ENCODE measurements at places on chromosomes 16 and 17. TPM values are rescaled to one million over a fixed set of nuclear protein-coding genes. Genes with fewer than 3 reads are reported as not detected.
A peak's percentile ranks its signal among the peaks of the same experiment; 100 is the strongest.

Gene PYCARD
- total RNA-seq = 4.8 TPM

Gene TM4SF5
- 15.6 TPM for total RNA-seq

Gene CLEC18C
- total RNA-seq = 0.13 TPM

Gene GRB2
- 95.7 TPM for total RNA-seq

Gene JPH3
- not detected for total RNA-seq

Gene RBFOX1
- not detected for total RNA-seq

GRCh38 chr16:86823888-86824671, 245.7 kb downstream of the FOXL1 start:
- H3K36me3 ChIP-seq = no peaks in the 10 kb centered on the region
- no peak for DNase-seq
- H3K4me1 ChIP-seq = no peaks in the 10 kb centered on the region
- peaks cover 2% of the 10 kb centered on the region for H3K27me3 ChIP-seq

- peaks cover 60% of the 10 kb centered on the region for H3K4me1 ChIP-seq
- no peaks in the 10 kb centered on the region for H3K27me3 ChIP-seq
- H3K27ac ChIP-seq = peak overlapping the region; percentile 19
- no peak overlapping the region for H3K4me3 ChIP-seq
- DNase-seq = no peak
These were observed 9.2 kb upstream of the SERPINF1 start for GRCh38 chr17:1752425-1753262.

- no peak overlapping the region for H3K27ac ChIP-seq
- H3K27me3 ChIP-seq = no peaks in the 10 kb centered on the region
- no peaks in the 10 kb centered on the region for H3K36me3 ChIP-seq
- no peak for DNase-seq
- no peak overlapping the region for H3K4me3 ChIP-seq
- H3K4me1 ChIP-seq = no peaks in the 10 kb centered on the region
These were observed 9.7 kb upstream of the CCL2 start for GRCh38 chr17:34245351-34245905.

GRCh38 chr17:48732688-48733629, 4.4 kb upstream of the HOXB13 start:
- H3K4me3 ChIP-seq = peak overlapping the region; percentile 31
- no peak for DNase-seq
- no peak overlapping the region for H3K27ac ChIP-seq
- peaks cover 8% of the 10 kb centered on the region for H3K4me1 ChIP-seq
- H3K27me3 ChIP-seq = peaks cover 12% of the 10 kb centered on the region
- no peaks in the 10 kb centered on the region for H3K36me3 ChIP-seq

DNA sequence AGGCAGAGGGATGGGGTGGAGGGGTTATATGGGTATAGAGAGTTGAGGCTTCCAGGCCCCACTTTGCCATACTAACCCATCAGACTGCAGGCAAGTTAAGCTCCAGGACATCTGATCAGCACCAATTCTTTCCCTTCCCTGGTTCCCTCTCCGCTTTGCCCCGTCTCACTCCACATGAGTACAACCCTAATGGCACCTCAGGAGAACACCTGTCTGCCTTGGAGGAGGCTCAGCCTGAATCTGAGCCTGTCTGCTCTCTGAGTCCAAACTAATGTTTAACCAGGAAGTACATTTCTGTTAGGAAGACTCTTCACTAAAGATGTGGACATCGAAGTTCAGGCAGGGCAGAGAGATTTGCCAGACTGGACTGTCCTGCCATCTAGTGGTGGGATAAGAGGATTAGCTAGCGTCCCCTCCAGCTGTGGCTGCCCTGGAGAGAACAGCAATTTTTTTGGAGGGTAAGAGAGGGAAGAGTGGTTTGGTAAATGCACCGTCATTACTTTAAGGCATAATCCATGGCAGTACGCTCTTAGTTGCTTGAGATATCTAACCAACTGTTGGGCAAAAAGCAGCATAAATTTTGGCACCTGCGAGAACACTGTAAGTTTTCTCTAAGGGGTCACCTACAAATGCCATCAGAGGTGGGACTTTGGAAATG, 29.2 kb upstream of the LRRC75A start:
- peaks cover 22% of the 10 kb centered on the region for H3K4me1 ChIP-seq
- H3K27ac ChIP-seq = no peak overlapping the region
- DNase-seq = peak; percentile 87
- no peak overlapping the region for H3K4me3 ChIP-seq
- no peaks in the 10 kb centered on the region for H3K27me3 ChIP-seq

GRCh38 chr17:75087558-75088453, at the start of gene SLC16A5:
Gene SLC16A5 (plus strand): TSS chr17:75087954. CDS start chr17:75093637, 5,683 bp downstream.
- peaks cover 97% of the 10 kb centered on the region for H3K4me1 ChIP-seq
- H3K27me3 ChIP-seq = 0 out of 3 replicates have a peak, but pooled peaks cover 11% of the 10 kb centered on the region
- H3K27ac ChIP-seq = peak within 1 kb of the TSS; percentile 63
- H3K4me3 ChIP-seq = peak within 1 kb of the TSS; percentile 57

GRCh38 chr17:39834017-39834416, 30.1 kb downstream of the IKZF3 start:
- no peak overlapping the region for H3K4me3 ChIP-seq
- no peaks in the 10 kb centered on the region for H3K36me3 ChIP-seq

DNA sequence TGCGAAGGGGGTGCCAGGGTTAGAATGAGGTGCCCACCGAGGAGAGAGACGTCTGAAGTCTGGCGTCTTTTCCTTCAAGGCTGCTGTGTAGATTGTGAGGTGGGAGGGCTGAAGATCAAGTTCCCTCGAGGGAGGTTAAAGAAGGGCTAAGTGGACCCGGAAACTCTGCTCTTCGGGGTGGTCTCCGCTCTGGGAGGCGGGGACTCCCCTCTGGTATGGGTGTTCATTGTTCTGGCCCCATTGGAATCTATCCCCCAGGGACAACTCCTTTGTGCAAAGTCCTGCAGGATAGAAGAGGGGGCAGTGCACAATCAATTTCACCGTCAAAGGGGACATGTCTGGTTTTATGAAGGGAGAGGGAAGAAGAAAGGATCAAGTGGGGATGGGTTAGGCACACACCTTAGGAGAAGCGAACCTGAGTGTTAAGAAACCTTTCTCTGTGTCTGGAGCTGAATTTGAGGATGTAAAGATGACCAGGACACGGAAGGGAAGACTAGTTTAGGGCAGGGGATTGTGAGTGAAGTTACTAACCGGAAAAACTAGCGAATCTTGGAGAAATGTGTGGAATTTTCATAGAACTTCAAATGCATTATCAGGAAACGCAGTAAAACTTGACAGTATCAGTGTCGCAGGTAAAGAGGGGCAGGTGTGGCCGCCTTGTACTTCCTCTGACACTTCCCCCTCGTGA, 809 bp upstream of the RAB34 start:
- H3K27me3 ChIP-seq = peaks cover 3% of the 10 kb centered on the region
- H3K27ac ChIP-seq = peak overlapping the region; percentile 89
- H3K4me1 ChIP-seq = peaks cover 47% of the 10 kb centered on the region
- peaks cover 7% of the 10 kb centered on the region for H3K36me3 ChIP-seq
- no peak for DNase-seq

GRCh38 chr17:57107498-57108101, 22.6 kb downstream of the AKAP1 start:
- peaks cover 79% of the 10 kb centered on the region for H3K4me1 ChIP-seq
- no peaks in the 10 kb centered on the region for H3K27me3 ChIP-seq

- no peaks in the 10 kb centered on the region for H3K27me3 ChIP-seq
- H3K4me3 ChIP-seq = no peak overlapping the region
- DNase-seq = no peak
These were observed 19.1 kb downstream of the CHMP1A start for GRCh38 chr16:89638455-89638854.

DNA sequence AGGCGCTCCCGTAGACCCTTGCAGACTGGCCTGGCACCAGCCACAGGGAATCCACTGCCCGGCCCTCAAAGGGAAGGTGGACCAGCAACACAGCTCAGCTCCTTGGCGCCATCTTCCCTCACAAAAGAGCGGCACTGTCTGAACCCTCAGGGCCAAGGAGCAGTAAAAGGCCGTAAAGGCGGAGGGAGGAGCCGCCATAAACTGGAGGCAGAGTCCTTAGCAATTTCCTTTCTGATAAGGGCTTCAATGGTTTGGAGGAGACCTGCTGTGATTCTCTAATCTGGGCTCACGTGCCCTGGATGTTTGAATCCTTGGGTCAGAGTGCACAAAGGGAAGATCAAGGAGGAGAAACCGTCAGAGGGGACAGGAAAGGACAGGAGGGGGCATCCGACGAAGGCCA, 15.5 kb upstream of the AXIN2 start:
- no peak overlapping the region for H3K27ac ChIP-seq
- no peak overlapping the region for H3K4me3 ChIP-seq
- no peaks in the 10 kb centered on the region for H3K27me3 ChIP-seq

DNA sequence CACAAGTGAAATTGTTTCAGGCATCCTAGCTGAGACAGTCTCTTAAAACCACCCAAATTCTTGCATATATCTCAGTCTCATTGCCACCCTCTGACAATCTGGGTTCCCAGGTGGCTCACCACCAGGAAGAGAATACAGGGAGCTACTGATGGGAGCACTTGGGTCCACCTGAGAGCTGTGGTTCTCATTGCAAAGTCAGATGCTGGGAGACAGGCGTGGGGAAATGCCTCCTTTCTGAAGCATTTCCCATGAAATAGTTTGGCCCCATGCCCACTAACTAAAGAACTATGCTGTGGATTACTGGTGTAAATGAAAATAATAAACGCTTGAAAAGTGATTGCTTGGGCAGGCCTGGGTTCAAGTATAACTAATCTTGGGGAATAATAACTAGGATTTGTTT, 70.3 kb downstream of the CMC2 start:
- peaks cover 19% of the 10 kb centered on the region for H3K4me1 ChIP-seq
- no peak overlapping the region for H3K4me3 ChIP-seq
- H3K27ac ChIP-seq = no peak overlapping the region

DNA sequence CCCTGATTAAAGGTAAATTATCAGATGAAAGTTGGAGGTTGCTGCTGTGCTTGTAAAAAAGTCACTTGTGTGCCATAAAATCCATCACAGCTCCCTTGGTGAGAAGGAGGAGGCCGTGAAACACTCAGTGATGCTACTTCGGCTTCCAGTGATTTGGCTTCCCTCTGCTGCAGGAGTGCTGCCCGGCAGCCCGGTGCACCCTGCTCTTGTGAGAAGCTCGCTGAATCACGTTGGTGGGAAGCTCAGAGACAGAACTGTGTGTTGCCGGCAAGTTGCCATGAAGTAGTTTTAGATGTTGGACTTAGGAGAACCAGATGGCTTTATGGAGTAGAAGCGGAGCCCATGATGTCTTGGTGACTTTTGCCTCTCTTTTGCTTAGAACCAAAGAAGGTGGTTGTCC, 33.3 kb downstream of the MSI2 start:
- H3K27ac ChIP-seq = no peak overlapping the region
- no peaks in the 10 kb centered on the region for H3K27me3 ChIP-seq
- H3K4me1 ChIP-seq = peaks cover 71% of the 10 kb centered on the region
- DNase-seq = no peak
- H3K36me3 ChIP-seq = peaks cover 15% of the 10 kb centered on the region
- no peak overlapping the region for H3K4me3 ChIP-seq

DNA sequence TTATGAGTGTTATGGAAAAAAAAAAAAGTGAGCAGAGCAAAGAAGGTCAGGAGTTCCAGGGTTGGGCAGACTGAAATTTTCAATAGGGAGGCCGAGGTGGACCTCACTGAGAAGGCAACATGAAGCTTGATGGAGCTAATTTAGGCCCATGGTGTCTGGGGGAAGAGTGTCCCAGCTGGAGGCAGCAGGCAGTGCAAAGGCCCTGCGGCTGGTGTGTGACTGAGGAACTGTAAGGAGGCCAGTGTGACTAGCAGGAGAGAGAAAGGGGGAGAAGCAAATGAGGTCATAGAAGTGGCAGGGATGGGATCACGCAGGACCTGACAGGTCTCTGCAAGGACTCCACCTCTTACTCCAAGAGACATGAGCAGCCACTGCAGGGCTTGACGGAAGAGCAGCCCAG, 10.2 kb downstream of the ARHGEF15 start:
- no peak for DNase-seq
- H3K27me3 ChIP-seq = peaks cover 5% of the 10 kb centered on the region
- no peaks in the 10 kb centered on the region for H3K36me3 ChIP-seq
- no peak overlapping the region for H3K4me3 ChIP-seq
- H3K4me1 ChIP-seq = peaks cover 11% of the 10 kb centered on the region
- no peak overlapping the region for H3K27ac ChIP-seq

DNA sequence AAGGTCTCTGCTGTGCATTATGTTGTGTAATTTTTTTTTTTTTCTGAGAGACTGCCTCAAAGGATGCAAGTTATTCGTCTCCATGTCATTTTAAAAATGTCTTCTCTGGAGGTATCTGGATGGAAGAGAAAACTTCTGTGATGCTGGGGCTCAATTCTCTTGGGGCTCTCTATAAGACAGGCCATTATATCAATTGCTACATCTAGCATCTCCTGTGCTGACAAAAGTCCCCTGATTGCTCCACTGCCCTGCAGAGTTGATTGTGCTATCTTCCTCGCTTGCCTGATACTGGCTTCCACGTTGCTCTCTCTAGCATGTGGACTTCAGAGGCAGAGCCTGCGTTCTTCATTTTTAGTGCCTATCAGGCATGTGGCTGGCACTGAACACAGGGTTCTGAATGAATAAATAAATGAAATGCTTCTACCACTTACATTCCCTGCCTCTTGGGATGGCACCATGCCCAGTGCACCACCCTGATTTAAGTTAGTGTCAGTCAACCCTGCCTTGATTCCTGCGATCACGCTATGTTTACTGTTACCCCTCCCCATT, 1035.5 kb upstream of the EEF2KMT start:
- H3K27ac ChIP-seq = no peak overlapping the region
- H3K4me3 ChIP-seq = no peak overlapping the region
- H3K27me3 ChIP-seq = no peaks in the 10 kb centered on the region

GRCh38 chr16:8931859-8932258, 31.8 kb downstream of the USP7 start:
- H3K4me3 ChIP-seq = no peak overlapping the region
- H3K4me1 ChIP-seq = peaks cover 38% of the 10 kb centered on the region
- DNase-seq = peak; percentile 48
- H3K36me3 ChIP-seq = peaks cover 34% of the 10 kb centered on the region
- no peak overlapping the region for H3K27ac ChIP-seq

DNA sequence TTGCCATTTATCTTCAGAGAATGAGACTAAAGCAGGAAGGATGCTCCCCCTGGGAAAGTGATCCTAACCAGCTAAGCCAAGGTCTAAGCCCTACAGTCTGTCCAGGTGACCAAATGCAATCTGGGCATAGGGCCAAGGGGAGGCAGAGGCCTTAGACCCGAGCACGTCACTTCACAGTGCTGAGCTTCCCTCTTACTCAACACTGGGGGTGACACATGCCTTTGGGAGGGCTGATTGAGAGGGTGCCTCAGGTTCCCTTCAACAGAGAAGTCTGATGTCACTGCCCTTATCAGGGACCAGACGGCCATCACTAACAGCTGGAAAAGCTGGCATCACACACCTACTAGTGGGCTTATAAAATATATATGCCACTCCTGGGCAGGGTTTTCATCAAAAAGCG, 4.0 kb downstream of the CIAO2B start:
- H3K27ac ChIP-seq = no peak overlapping the region
- DNase-seq = peak; percentile 76
- H3K4me1 ChIP-seq = peaks cover 69% of the 10 kb centered on the region
- H3K36me3 ChIP-seq = no peaks in the 10 kb centered on the region

- no peaks in the 10 kb centered on the region for H3K27me3 ChIP-seq
- no peak overlapping the region for H3K4me3 ChIP-seq
- H3K27ac ChIP-seq = no peak overlapping the region
- no peak for DNase-seq
- H3K4me1 ChIP-seq = peaks cover 7% of the 10 kb centered on the region
These were observed 28.6 kb upstream of the ITGA3 start for GRCh38 chr17:50027172-50027880.

All from HepG2 (cell line).